NCI-H146 (cell line): ENCODE measurements at places on chromosomes 4 and X.

DNA sequence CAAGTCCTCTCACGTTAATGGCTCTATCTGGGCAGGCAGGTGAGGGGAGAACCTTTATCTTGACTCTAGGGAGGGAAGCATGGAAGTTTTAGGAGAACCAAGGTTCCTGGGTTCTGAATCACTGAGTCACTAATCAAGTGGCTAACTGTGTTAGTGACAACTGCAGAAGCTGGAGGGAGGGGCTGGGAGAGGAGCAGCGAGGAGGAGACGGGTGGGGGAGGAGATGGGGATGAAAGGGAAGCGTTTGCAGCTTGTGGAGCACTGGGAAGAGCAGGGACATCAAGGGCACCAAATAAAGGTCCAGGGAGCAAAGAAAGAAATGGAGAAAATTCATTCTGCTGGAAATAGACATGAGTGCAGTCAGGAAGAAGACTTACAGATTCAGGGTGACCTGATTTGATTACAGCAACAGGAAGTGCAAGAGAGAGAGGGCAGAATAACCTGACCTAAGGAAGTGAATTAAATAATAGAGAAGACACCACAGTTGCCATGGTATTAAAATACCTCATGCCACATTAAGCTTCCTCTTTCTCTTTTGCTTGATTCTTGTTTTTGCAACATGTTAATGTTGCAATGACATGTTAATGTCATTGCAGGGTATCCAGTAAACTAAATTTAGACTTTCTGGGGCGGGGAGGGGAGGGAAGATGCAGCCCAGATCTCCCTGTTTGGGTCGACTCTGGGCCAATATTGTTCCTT lies 4.5 kb upstream of the SETD7 start:
- DNase-seq, result no peak

GRCh38 chr4:8053688-8054449 lies 104.7 kb downstream of the ABLIM2 start:
- DNase-seq, result no peak

- DNase-seq, result no peak
These were observed 28.9 kb upstream of the LRBA start for GRCh38 chr4:151043803-151044515.

- no peak for DNase-seq
These were observed 11.8 kb downstream of the SUPT20HL1 start for GRCh38 chrX:24372021-24372763.

GRCh38 chr4:94519925-94520789 lies 68.4 kb downstream of the PDLIM5 start:
- DNase-seq, result no peak
